ENCODE measurements at places on chromosomes 13 and 19.

GRCh38 chr19:2815923-2816322 lies 3.7 kb upstream of the ZNF554 start:
- DNase-seq: no peak

- no peak for DNase-seq
These were observed 12.5 kb downstream of the UBXN6 start for GRCh38 chr19:4444765-4445741.

GRCh38 chr13:96130818-96131340 lies 41.0 kb downstream of the HS6ST3 start:
- no peak for DNase-seq

- no peak for DNase-seq
These were observed 90.3 kb downstream of the RNF17 start for GRCh38 chr13:24854311-24854710.

DNA sequence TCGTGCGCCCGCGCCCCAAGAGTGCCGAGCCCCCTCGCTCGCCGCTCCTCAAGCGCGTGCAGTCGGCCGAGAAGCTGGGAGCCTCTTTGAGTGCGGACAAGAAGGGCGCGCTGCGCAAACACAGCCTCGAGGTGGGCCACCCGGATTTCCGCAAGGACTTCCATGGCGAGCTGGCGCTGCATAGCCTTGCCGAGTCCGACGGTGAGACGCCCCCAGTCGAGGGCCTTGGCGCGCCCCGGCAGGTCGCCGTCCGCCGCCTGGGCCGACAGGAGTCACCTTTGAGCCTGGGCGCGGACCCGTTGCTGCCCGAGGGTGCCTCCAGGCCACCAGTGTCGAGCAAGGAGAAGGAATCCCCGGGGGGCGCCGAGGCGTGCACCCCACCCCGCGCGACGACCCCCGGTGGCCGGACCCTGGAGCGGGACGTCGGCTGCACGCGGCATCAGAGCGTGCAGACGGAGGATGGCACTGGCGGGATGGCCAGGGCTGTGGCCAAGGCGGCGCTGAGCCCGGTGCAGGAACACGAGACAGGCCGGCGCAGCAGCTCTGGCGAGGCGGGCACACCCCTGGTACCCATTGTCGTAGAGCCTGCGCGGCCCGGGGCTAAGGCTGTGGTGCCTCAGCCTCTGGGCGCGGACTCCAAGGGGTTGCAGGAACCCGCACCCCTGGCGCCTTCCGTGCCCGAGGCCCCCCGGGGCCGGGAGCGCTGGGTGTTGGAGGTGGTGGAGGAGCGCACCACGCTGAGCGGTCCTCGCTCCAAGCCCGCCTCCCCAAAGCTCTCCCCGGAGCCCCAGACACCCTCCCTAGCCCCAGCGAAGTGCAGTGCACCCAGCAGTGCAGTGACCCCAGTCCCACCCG lies 7.1 kb downstream of the DNASE2 start:
- no peak for DNase-seq

GRCh38 chr13:39777527-39778061 lies 122.1 kb downstream of the COG6 start:
- DNase-seq: peak; percentile 25

DNA sequence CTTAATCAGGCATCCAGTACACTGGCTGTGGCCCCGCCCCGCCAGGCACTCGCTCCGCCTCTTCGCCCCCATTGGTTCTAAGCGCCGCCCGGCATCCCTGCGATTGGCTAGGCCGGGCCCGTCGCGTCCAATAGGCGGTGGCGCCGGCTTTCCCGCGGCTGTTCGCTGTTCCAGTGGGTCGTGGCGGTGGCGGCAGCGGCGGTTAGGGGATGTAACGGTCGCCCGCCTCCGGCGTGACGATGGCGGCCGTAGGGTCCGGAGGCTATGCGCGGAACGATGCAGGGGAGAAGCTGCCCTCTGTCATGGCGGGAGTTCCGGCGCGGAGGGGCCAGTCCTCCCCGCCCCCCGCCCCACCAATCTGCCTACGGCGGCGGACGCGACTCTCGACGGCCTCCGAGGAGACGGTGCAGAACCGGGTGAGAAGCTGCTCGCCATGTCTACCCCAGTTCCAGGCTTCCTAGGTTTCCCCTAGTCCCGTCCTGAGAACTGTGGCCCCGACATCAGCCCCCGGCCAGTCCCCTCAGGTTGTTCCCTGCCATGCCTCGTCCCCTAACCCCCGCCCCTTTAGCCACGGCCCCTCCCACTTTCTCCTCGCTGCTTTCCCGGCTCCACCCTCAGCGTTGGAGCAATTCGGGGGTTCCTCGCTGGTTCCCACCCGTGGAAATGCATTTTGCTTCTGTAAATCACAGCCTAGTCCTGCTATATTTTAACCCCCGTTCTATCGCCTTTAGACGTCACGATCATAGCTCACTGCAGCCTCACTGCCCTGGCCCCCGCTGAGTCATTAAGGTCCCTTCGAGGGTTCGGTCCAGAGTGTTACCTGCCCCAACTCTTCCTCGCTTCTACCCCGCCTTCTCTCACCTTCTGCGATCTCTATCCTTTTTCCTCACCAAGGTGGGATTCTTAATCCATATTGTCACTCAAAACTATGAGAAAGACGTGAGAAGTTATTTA lies at the start of gene WDR62:
WDR62 (plus strand) TSS at position 165 of the 954 bp plus-strand sequence; CDS start at position 240, 75 bp downstream.
- DNase-seq: peak; percentile 95

GRCh38 chr13:45873491-45874325 lies 22.2 kb upstream of the SIAH3 start:
- DNase-seq: no peak

DNA sequence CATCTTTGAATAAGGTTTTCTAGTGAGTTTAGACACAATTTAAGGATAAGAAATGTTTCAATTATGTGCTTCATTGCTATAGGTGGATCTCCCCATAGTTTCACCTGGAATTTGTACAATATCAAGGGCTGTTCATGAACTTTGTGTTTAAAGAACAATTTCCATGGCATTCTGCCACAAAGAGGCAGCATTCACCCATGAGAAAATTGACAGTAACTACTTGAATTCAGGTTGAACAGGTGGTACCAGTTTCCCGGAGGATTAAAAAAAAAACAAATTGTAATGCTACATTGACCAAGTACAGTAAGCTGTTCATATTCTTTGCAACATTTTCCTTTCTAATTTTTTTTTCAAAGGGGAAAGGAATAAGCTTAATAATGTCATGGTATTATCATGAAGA lies 9.1 kb downstream of the SLITRK5 start:
- no peak for DNase-seq

DNA sequence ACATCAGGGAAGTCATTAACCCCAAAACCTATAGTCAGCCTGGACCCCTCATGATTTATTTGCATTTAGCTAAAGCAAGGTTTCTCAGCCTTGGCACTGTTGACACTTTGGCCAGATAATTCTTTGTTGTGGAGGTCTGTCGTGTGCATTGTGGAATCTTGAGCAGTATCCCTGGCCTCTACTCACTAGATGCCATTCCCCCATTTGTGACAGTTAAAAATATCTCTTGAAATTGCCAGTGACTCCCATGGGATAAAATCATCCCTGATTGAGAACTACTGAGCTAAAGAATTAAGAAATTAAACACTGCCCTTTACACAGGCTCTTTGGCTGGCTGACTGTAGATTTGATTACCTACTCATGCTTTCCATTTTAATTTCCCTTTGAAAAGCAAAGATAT lies 102.7 kb downstream of the LMO7 start:
- no peak for DNase-seq

DNA sequence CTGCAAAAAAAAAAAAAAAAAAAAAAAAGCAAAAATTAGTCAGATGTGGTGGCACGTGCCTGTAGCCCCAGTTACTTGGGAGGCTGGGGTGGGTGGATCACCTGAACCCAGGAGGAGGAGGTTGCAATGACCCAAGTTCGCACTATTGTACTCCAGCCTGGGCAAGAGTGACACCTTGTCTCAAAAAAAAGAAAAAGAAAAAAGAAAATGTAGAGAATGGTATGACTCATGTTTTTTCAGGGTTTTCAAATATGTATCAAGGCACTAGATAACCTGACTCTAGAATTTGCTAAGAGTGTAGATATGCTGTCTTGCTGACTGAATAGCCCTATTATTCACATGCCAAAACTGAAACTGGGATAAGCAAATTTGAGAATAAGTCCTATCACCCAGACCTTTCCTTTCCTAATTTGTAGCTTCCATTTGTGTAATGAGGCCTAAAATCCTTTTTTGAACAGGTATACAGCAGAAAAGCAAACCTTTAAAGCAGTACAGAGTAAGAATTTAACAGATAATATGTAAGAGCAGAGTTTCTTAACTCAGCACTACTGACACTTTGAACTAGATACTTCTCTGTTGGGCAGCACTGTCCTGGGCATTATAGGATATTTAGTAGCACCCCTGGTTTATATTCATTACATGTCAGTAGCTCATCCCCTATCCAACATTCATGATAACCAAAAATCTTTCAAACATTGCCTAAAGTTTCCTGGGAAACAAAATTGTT lies 108.6 kb downstream of the ELF1 start:
- no peak for DNase-seq

- DNase-seq: no peak
These were observed 56.2 kb upstream of the MYCBP2 start for GRCh38 chr13:77383097-77383496.

DNA sequence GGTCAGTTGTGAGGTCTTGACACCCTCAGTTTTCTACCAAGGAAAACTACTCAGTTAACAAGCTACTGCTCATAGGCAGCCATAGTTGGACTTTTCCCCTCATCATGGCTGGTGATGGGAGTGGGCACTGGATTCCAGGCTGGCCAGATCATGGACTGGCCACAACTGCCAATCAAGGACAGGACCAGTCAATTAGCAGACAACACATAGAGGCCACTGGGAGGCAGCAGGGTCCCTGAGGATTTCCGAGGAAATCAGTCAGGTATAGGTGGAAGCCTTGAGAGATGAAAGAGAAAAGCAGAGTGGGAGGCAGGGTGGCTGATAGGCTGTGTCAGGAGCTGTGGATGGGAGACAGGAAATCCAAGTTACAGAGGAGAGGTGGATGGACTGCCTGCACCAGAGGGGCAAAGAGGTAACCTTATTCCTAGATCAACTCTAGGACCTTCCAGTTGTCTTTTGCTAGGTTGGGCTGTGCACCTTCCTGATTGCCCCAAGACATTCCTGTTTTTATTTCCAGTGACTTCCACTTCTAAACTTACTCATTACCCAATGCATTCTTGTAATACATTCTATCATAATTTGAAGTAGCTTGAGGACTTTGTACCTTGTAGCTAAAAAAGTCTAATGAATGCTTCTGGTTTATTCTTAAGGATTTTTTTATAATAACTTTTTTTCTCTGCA lies 361.8 kb downstream of the KCNRG start:
- no peak for DNase-seq

DNA sequence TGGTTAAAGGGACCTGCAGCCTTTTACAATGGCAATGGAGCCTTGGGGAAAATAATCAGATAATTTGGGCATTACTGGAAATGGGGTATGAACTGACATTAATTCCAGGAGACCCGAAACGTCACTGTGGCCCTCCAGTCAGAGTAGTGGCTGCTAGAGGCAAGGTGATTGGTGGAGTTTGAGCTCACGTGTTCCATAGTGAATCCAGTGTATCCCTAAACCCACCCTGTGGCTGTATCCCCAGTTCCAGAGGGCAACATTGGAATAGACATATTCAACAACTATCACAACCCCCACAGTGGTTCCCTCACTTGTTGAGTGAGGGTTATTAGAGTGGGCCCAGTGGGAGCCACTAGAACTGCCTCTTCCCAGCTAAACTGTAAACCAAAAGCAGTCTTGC lies 3.3 kb upstream of the LILRA2 start:
- no peak for DNase-seq

GRCh38 chr19:14577264-14577663 lies 5.4 kb upstream of the NDUFB7 start:
- no peak for DNase-seq

DNA sequence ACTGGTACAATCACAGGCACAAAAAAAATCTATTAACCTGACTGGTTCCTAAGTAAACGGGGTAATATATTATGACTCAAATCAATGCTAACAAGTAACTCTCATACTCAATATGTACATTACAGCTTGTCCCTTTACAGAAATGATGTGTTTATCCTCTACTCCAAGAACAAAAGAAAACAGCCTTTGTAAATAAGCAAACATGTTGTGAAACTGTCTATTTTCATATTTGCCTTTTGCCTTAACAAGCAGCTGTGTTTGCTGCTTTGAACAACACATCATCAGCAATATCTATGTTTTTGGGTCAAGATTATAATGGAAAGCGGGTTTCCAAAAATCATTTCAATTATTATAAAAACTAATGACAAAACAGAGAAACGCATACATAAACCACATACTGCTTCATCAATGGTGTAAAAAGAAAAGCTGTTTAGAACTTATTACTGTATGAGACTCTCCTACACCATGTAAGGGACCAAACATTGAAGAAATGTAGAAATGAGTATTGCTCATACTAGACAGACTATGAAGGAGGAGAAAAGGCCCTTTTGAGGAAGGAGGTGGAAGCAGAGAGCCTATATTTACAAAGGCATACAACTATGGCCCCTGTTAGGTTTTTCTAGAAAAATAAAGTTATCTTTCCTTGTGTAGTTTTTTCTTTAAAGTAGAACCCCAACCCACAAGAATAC lies 14.8 kb downstream of the TBC1D4 start:
- DNase-seq: no peak

DNA sequence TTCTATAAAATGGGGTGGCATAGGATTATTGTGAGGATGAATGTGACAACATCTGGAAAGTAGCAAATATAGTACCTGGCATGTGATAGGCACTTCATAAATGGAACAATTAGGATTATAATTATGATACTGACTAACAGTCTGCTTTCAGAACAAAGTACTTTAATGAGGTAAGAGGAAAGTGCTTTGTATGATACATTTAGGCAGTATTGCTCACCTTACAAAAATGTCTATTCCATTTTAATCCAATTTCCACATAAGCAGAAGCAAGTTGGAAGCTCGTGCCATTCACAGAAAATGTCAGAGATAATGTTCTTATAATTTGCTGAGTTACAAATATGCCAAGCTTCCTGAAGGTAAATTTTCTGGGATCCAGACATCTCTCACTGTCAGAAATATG lies 16.9 kb upstream of the HTR2A start:
- no peak for DNase-seq

GRCh38 chr13:98677398-98677797 lies 75.1 kb downstream of the SLC15A1 start:
- no peak for DNase-seq

- DNase-seq: no peak
These were observed 38.2 kb upstream of the KATNAL1 start for GRCh38 chr13:30345426-30346100.
